ENCODE measurements at places on chromosomes 11 and 22. TPM values are rescaled to one million over a fixed set of nuclear protein-coding genes. Genes with fewer than 3 reads are reported as not detected.
A peak's percentile ranks its signal among the peaks of the same experiment; 100 is the strongest.

DNA sequence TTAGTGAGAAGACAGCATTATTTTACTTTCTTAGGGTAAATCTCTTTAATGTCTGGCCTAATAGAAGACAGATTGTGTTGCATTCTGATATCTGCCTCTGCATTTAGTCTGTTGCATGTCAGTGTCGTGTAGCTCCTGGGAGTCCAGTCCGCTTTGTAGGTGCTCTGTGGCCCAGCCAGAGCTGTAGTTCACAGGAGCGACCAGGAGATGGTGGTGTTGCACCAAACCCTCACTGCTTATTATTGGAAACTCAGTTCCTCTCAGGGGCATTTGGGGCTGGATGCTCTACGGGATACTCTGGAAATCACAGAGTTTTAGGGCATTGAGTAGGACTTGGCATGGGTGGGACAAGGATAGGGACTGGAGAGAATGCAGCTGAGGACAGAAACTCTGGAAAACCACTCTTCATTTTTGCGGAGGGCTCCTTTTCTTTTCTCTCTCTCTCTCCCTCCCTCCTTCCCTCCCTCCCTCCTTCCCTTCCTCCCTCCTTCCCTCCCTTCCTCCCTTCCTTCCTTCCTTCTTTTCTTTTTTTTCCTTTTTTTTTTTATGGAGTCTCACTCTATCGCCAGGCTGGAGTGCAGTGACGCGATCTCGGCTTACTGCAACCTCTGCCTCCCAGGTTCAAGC, 21.7 kb downstream of the MIAT start:
- DNase-seq, result peak; percentile 54

DNA sequence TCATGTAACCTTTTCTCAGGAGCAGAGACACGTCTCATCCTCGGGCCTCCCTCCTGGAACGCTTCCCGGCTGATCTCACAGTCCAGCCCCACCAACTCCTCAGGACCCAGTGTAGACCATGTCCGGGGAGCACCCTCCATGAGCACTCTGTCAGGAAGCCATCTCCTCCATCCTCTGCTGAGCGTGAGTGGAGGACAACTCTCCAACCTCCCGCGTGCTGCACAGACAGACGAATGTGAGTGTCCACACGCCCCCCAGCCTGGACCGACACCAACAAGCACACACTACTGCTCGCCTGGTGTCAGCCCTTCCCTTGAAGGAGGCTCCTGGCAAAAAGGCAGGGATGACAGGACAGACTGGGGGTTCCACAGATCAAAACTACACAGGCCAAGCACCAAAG, 86.6 kb downstream of the SHANK2 start:
- DNase-seq, result no peak

DNA sequence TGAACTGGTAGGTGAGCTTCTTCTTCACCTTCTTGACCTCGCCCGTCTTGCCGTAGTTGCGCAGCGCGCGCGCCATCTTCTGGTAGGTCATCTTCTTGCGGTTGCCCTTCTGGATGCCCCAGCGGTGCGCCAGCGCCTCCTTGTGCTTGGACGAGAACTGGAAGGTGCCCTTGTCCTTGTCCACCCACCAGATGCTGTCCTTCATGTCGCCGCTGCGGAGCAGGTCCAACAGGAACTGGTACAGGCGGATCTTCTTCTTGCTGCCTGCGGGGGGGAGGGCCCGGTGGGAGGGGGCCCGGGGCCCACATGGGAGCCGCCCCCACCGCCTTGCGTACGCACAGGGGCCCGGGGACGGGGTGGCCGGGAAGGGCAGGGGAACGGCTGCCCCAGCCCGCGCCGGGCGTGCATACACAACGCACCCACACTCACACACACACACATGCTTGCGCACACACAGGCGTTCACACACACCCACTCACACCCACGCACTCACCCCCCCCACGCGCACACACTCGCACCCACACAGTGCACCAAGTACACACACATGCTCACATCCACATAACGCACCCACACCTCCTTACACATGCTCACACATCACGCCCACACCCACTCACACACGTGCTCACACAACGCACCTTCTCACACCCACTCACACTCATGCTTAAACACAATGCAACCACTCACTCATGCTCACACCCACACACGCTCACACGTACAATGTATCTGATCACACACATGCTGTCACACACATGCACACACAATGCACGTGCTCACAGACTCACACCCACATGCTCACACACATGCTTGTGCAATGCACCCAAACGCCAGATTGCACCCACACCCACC, 3.0 kb upstream of the MYBPC3 start:
- peak; percentile 78 for DNase-seq

DNA sequence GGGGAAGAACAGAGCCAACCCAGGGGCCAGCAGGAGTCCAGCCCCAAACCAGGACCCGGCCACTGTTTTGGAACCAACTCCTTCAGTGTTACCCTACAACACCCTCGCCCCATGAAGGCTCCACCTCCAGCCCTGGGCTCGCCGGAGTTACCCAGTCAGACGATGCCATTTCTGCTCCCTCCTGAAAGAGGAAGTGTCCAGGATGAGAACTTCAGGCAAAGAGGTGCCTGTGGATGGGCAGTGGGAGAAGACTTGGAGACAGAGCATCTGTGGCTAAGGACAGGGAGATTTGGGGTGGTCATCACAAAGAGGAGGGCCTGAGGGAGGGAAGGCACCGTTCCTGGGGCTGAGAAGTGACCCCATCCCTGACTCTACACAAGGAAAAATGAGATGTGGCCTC, 14.0 kb downstream of the APOBEC3B start:
- no peak for DNase-seq

GRCh38 chr11:72229925-72230763, 5.6 kb downstream of the INPPL1 start:
- no peak for DNase-seq

DNA sequence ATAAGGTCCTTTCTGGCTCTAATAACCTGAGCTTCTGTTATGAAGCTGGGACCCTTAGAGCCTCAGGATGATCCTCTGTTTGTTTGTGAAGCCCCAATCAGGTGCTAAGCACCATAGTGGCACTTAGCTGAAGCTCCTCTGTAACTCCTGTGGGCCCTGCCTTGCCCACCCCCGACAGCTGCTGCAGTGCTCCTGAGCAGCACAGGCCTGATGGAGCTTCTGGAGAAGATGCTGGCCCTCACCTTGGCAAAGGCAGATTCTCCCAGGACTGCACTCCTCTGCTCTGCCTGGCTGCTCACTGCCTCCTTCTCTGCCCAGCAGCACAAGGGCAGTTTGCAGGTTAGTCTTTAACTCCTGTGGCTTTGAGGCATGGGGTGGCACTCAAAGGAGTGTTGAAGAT, 19.0 kb upstream of the CCDC134 start:
- DNase-seq, result no peak

GRCh38 chr11:59849129-59849528, 3.8 kb upstream of the CBLIF start:
- no peak for DNase-seq

DNA sequence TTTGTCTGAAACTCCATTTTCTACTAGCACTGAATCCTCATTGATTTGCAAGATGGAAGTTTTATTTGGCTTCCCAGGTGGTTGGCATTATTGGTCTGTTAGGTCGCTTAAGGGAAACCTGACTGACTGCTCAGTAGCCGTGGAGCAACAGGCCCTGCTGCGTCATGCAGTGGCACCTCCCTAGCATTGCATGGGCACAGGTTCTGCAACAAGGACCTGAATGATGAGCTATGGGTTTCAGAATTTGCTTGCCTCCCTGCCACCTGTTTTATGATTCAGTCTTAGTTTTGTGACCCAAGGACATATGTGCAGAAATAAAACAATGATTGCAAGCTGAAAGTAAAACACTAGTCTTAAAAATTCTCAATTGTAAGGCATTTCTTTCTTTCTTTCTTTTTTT, 128.5 kb downstream of the SLC1A2 start:
- no peak for DNase-seq

GRCh38 chr11:102564110-102564509, 33.6 kb upstream of the MMP7 start:
- peak; percentile 92 for DNase-seq

- no peak for DNase-seq
These were observed 47.3 kb downstream of the PRDM11 start for GRCh38 chr11:45193695-45194094.

- DNase-seq, result no peak
These were observed 1330.2 kb upstream of the TENM4 start for GRCh38 chr11:80771017-80771416.

DNA sequence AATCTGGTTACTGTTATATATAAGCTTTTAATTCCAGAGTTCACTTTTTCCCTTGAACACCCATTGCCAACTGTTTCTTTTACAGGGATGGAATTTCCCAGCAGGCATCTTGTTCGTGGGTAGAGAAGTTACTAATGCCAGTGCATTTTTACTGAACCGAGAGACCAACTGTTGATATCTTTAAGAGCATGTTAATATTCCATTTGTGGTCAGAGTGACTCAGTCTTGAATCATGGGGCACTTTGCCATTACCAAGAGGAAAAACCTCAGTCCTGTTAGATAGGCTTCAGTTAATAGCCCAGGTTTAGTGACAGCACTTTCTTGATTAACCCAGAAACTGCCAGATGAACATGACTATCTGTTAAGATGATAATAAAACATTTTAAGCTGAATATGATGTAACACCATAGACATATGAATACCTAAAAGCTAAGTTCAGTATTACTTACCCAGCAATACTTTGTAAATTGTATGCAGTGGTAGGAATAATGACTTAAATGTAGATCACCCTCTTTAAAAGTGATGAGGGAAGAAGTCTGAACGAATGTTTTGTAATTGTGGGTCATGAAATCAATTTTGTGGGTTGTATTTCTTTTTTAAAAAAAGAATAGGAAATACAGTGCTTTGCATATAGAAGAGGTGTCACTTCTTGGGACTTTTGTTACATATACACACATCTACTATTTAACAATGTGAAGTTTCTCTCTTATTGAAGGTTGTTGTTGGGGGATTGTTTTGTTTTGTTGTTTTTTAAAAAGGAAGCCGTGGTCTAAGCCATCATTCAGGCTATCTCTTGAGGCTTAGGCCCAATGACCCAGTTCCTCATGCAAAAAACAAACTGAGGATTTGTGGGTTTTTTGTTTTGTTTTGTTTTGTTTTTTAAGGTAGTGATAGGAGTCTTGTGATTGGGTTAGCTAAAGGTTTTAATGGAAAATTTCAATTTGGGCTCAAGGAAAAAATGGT, 79.2 kb upstream of the GRIK4 start:
- peak; percentile 97 for DNase-seq

DNA sequence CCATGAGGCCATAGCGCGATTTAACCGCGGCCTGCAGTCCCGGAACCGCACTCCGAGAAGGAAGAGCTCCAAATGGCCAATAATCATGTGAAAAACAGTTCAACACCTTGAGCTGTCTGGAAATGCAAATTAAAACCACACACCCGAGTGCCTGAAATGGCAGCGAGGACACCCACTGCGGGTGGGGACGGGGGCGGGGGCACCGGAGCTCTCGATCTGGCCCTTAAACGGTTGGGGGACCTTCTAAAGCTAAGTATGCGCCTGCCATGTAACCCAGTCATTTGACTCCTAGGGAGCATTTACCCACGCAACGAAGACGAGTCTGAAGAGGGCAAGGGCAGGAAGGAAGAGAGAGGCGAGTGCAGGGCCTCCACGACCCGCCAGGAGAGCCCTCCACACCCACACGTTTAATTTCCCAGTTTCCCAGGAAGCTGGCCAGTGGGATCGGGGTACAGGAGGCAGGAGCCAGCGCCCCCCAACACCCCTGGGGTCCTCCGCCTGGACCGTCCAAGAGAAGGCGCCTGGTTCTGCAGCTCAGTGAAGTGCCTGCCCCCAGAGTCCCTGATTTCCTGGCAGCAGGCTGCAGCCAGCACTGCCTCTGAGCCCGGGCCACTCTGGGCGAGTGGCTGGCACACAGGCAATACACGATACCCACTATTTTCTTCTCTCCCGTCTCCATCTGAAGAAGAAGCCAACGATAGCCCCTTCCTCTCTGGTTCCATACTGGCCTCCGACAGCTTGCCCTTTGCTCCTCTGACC, 1.7 kb downstream of the TTLL8 start:
- no peak for DNase-seq

The GSC2 gene
- not detected for total RNA-seq

The NNMT gene
- 131 TPM for total RNA-seq

The SCO2 gene
- 2.8 TPM for total RNA-seq

The TIRAP gene
- 8.8 TPM for total RNA-seq

The NRXN2 gene
- total RNA-seq, result 4.5 TPM

The ADORA2A gene
- total RNA-seq, result 1.7 TPM

The DBX1 gene
- total RNA-seq, result not detected

The PAMR1 gene
- total RNA-seq, result 7.6 TPM

The E2F8 gene
- total RNA-seq, result 0.17 TPM

The C11orf86 gene
- not detected for total RNA-seq

Measured in mammary epithelial cell (primary cell).